Activated naive CD8-positive, alpha-beta T cell treated with anti-CD3 and anti-CD28 coated beads, Interleukin-2, amount 50 U/mL, for 24 hours (primary cell): ENCODE measurements at places on chromosomes 13 and 19.

DNA sequence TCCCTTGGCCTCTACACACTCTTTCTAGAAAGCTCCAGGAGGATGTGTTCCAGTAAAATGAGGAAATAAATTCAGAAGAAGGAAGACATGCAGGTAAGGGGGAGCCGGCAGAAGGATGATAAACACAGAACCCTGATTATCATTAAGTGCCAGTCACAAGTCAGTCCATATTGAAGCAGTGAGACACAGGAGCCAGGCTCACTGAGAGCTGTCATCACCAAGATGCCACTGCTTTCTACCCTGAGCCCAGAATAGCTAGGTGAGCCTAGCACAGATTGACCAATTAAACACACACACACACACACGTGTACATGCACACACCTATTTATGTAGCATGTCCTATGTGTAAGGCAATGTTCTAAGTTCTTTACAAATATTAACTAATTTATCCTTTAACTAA is 211.4 kb upstream of the IPO5 start:
- no peak for DNase-seq

DNA sequence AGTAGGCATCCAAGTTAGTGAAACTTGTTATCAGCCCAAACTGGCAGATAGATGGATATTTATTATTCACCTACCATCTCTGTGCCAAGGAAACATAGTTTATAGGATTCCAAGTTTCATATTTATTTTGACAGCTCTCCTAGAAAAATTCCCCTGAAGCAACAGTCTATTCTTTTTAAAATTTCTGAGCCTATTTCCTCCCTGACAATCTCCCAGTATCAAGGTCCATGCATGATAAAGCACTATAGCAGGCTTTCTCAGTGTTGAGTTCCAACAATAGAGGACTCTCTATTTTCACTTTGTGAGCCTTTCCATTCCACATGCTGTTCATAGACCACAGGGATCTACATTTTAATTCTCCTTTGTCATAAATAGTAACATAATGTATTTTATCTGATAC is 312.6 kb downstream of the SLITRK6 start:
- DNase-seq: no peak

DNA sequence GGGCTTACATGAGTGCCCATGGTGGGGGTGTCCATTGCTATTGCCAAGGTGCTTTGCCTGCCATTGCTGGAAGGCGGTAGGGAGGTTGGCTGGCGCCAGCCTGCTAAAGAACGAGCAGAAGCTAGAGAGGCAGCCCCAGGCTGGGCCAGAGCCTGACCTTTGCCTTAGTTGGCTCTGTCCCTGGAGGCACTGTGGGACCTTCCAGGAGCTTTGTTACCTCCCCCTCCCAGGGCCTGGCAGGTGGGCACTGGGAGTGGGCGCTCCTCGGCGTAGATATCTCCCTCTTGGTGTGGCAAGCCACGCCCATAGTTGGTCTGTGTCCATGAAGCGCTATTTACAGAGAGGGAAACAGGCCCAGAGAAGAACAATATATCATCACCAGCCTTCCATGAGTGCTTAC is 2.3 kb upstream of the SLC25A42 start:
- DNase-seq: no peak

GRCh38 chr13:101447852-101448251 is 4.6 kb upstream of the ITGBL1 start:
- DNase-seq: no peak

GRCh38 chr13:49733181-49733951 is 42.1 kb upstream of the EBPL start:
- no peak for DNase-seq

DNA sequence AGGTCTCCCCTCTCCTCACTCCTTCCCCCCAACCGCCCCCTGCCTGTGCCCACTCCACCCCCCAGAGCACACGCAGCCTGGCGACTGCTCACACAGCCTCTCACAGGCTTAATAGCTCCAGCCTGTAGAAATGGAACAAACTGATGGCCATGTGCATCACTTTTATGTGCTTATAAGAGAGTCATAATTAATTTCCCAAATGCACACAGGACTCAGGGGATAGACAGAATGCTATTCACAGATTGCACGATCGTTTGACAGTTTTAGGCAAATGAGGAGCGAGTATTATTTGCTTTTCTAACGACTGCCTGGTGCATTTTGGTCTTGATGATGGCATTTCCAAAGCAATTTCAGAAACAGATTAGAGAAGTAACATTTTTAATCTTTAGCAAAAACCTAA is 97.7 kb upstream of the VSTM2B start:
- DNase-seq: no peak

- DNase-seq: no peak
Measured at GRCh38 chr19:44617110-44617880, 3.9 kb downstream of the IGSF23 start.

- DNase-seq: no peak
Measured at GRCh38 chr19:9324584-9324962, 594 bp downstream of the ZNF559 start.

DNA sequence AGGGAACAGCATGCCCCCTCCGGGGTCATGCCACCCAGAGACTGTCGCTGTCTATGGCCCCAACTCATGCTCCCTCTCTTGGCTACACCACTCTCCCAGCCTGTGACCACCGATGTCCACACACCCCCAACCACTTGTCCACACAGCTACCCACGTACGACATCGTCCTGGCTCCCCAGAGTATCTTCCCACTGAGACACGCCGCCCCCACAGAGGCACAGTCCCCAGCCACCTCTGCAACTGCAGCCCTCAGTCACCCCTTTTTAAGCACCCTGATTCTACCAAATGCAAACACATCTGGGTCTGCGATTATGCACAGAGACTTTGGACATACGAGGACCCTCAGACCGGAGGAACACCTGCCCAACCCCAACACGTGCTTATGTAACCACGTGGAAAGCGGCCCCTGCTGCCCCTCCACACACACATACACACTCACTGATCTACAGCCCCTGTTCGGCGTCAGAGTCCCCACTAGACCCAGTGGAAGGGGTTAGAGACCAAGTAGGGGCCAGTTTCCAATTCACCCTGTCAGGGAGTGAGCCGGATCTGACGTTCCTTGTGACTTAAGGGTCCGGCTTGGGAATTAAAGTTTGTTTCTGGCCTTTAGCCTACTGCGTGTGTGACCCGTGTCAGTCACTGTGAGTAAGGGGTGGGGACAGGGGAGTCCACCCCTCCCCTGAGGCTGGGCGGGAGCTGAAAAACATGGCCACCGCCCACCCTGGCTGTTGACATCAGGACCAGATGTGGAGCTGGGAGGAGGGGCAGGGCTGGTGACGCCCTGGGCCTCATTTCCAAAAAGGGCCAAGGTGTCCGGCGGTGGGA is 11.9 kb upstream of the AXL start:
- no peak for DNase-seq

GRCh38 chr13:27806744-27807387 is 14.6 kb downstream of the GSX1 start:
- DNase-seq: no peak

DNA sequence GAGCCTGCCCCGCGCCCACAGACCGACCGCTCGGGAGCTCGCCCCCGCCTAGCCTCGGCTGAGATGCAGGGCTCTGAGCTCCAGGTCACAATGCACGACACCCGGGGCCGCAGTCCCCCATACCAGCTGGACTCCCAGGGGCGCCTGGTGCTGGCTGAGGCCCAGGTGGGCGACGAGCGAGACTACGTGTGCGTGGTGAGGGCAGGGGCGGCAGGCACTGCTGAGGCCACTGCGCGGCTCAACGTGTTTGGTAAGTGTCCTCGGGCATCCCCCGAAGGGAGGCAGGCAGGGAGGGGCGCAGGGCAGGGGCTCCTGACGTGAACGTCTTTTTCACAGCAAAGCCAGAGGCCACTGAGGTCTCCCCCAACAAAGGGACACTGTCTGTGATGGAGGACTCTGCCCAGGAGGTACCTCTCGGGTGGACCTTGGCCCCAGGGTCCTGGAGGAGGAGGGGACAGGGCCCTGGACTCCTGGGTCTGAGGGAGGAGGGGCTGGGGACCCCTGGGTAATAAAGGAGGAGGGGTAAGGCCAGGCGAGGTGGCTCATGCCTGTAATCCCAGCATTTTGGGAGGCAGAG is 3.3 kb downstream of the BCAM start:
- DNase-seq: no peak

GRCh38 chr13:100789968-100790367 is 115.4 kb upstream of the TMTC4 start:
- no peak for DNase-seq

DNA sequence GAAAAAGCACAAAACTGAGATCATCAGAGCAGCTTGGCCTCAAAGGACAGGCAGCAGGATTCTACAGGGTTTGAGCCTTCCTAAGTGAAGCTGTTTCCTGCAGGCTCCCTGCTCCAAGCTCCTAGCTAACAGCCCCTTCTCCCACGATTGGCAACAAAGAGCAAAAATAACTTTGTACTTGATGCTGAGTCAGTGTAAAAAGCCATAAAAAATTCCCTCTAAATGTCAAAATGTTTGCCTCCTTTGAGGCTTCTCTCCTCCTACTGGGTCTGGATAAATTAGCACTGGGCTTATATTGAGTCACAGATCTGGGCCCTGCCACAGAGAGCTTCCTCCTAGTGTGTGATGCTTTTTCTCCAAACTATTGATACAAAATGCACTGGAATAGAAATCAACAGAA is 153.3 kb downstream of the TNFRSF19 start:
- DNase-seq: no peak

DNA sequence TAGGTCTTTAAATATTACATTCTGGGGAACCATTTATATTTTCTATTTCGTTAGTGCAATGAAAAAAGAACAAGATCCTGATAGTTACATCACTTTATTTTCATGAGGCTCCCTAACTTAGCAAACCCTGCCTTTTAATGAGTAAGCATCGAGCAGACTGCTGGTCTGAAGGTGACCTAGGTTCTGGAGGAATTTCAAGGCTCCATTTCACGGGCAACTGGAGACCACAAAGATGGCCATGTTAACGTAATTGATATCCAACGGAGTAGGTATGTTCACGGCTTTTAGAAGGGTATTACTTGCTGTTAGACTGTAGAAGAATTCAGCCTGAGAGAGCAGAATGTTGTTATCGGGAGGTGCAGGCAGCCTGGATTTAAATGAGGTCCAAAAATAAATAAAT is 1597.6 kb downstream of the EFNB2 start:
- no peak for DNase-seq

- DNase-seq: no peak
Measured at GRCh38 chr19:52415711-52416110, 13.2 kb upstream of the ZNF534 start.

DNA sequence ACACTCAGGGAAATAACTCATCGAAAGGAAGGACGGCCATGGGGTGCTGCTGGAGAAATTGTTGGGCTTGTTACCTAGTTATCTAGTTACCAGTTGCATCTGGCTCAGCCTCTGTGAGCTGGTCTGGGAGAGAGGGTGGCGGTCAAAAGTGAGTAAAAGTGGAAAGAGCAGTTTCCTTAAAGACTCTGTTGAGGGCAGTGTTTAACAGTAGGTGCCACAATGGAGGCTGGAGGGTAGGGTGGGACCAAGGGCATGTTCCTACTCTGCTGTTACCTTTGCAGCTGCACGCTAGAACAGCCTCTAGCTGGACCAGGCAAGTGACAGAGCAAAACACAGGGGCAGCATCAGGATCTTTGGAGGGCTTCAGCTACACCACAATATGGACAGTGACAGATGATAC is 228.8 kb upstream of the STARD13 start:
- no peak for DNase-seq

GRCh38 chr19:57034544-57034943 is 85.2 kb upstream of the USP29 start:
- DNase-seq: no peak

DNA sequence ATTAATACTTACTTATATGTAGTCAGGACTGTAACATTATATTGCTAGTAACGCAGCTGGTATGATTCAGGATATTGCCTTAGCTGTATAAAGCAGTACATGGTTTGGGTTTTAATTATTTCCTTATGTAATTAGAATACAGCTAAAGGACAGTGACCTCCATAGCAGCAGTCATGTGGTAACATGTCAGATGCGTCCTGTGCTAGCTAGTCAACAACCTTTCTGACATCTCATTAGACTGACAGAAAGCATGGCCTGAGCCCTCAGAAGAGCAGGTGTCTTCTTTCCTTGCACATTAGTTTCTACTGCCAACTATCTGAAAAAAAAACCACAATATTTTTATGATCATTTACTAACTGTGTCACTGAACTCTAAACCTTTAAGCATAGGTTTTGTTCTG is 122.2 kb downstream of the MAB21L1 start:
- no peak for DNase-seq

DNA sequence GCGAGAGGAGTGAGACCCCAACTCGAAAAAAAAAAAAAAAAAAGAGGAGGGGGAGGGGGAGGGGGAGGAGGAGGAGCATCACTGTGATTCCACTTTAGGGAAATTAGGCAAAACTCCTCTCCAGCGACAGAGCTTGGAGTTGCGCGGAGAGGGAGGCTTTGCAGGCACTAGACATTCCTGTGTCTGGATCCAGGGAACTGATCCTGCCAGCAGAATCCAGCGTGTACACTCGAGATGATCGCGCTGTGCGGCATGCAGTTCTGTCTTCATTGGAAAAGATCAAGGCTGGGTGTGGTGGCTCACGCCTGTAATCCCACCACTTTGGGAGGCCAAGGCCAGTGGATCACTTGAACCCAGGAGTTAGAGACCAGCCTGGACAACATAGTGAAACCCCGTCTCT is 29.6 kb upstream of the KLF2 start:
- no peak for DNase-seq

- DNase-seq: no peak
Measured at GRCh38 chr19:45250216-45250831, 747 bp upstream of the MARK4 start.

DNA sequence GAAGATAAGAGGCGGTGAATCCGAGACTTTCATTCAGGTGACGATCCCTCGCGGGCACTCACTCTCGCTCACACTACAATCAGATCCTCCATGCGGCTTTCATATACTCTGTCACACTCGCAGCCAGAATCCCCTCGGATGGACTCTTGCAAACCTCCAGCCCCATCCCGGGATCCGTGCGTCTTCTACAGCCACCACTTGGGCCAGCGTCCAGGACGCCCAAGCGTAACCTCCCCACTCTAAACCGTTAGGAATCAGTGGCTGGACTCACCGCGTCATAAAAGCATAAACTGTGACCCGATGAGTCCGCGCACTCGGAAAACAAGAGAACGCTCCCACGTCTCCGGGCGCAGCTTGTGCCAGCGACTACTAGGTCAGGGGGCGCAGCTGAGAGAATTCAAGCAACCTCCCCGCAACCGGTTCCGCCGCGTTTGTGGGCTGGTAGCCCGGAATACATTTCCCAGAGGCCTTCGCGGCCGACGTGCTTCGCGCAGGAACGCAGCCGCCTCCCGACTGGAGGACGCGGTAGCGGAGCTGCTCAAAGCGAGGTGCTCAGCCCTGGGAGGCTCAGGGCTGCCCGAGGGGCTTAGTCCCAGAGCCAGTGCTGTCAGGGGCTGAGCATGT is 27.6 kb downstream of the ZNF607 start:
- peak; percentile 77 for DNase-seq

GRCh38 chr19:495402-496111 is 729 bp upstream of the MADCAM1 start:
- peak; percentile 71 for DNase-seq

DNA sequence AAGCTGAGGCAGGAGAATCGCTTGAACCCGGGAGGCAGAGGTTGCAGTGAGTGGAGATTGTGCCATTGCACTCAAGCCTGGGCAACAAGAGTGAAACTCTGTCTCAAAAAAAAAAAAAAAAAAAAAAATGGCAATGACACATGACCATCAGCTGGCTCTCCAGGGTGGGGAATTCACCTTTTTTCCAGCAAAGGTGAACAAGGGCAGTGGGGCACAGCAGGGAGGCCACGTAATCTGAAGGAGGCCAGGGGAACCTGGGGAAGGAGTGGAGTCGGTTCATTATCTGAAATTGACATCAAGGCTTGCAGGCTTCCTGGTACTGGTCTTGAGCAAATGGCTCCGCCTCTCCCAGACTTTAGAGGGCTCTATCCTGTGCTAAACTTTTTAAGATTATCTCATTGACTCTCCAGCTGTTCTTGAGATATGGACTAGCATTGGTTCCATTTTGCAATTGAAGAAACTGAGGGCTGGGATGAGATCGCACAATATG is 28.1 kb downstream of the KEAP1 start:
- DNase-seq: no peak
